Left colon (tissue), 2 donors: ENCODE measurements at places on chromosomes 7 and 10. TPM values are rescaled to one million over a fixed set of nuclear protein-coding genes. Genes with fewer than 3 reads are reported as not detected.

PALD1 gene
- total RNA-seq: 1.3 TPM

TFEC gene
- total RNA-seq: 0.89 TPM

DNA sequence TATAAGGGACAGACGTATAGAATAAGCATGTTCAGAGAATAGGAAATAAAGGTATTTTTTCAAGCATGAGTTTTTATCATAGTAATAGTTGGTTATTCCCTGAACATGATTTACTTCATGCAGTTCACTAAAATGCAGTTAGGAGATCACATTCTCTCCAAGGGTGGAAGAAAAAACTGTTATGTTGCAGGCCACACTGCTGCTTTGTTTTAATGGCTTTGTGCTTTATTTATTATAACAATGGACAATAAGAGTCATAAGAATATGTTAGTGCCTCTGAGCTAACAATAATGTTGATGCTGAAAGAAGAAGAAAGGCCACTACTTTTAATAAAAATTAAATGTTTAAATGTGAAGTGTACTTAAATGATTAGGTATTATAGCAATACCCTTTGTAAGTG lies 78.5 kb upstream of the GATAD1 start:
- no peak for DNase-seq

GRCh38 chr10:111127081-111127848 lies 50.4 kb downstream of the ADRA2A start:
- no peak for DNase-seq

ARHGAP22 gene
- total RNA-seq: 2.9 TPM
